ENCODE measurements at places on chromosomes 7 and 10.

GRCh38 chr7:132430041-132430855 is 146.0 kb downstream of the PLXNA4 start:
- DNase-seq = no peak

DNA sequence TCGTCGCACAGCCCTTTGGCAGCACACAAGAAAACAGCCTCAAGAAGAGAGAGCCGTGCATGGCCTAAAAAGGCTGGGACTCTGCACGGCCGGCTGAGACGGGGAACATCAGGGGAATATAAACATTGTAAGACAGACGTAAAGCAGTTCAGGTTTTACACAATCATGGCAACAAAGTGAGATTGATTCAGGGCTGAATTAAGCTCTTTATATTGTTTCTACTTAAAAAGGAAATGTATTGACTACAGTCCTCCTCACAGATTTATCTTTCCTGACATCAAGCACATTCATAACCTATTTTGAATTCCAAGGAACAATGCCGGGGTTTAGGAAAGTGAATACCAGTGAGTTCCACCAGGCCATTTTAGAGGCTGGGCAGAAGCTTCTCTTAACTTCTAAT is 25.2 kb downstream of the SORBS1 start:
- no peak for DNase-seq

GRCh38 chr10:83178526-83178925 is 960.8 kb upstream of the GHITM start:
- no peak for DNase-seq

- no peak for DNase-seq
Observed at GRCh38 chr10:89503652-89504370, 31.6 kb downstream of the SLC16A12 start.

DNA sequence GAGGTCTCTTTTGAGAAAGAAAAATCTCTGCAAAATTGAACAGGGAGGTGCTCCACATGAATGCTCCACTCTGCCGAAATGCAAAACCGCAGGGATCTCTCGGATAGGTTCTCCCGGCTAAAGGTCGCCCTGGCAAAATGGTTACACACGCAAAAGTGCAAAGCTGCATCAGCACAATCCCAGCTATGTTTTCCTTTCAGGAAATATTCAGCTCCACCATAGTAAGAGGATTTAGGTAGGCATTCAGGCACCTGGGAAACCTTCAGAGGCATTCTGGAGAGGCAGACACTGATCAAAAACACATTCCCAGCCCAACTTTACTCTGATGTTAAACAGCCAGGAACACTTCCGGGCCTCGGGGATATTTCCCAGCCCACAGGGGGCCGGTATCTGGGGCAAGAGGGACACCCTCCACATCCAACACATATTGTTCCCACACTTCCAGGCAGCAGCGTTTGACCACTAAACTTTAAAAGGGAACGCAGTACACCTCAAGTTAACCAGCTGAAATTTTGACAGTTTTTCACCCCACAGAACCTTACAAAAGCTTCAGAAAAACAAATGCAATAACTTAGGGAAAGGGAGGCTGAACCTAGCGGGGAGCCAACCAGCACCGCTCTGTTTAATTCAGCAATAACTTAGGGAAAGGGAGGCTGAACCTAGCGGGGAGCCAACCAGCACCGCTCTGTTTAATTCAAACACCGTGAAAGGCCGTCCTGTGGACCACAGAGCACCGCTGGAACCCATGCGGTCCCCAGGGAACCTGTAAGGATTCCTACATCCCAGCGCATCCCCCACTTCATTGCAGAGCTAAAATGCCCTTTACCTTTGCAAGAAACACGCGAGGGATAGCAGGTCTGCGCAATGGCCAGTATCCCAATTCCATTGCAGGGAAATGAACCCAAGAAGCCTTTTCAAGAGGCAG is 45.9 kb downstream of the TNS3 start:
- no peak for DNase-seq

DNA sequence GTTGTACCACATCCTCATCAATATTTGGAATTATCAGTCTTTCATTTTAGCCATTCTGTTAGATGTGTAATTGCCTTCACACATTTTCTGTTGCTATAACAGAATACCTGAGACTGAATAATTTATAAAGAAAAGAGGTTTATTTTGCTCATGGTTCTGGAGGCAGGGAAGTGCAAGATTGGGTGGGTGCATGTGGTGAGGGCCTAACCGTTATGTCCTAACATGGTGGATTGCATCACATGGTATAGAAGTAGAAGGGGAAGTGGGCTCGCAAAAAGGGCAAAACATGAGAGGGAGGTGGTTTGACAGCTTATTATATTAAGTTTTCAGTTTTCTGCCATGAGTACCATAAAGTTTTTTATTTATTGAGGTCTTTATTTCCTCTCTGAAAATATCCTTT is 452.0 kb downstream of the ARL4A start:
- DNase-seq = no peak

DNA sequence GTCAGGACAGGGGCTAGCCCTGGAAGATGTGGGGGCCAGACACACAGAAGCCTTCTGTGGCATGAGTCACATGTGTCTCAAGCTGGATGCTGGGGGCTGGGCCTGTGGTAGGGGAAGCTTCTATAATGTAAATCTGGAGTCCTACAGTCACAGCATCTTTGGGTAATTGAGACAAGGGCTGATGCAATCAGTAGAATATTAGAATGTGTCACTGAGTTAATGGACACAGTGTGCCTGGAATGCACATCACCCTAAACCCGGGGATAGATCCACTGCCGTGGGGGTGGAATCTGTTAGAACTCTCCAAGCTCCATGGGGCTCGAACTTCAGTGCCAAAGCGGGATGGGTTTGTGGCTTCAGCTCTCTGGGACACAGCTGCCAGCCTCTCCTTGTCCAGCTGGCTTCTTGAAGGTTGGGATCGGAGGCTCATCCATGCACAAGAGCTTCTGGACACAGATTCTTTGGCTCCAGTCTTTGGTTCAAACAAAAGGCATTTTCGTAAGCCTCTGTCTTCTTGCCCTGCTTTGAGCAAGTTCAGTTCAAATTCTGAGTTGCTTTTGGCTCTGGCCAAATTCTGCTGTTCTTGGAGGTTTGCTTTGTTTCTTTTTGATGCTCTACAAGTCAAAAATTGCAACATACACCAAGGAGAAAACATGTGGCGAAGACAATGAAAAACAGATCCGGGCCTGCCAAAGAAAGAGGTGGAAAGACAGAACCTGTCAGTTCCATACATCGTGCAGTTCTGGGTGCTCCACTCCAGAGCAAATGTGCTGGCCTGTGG is 194.8 kb upstream of the ZNF32 start:
- peak; percentile 71 for DNase-seq

GRCh38 chr10:79293841-79294581 is 53.3 kb upstream of the PPIF start:
- peak; percentile 64 for DNase-seq

DNA sequence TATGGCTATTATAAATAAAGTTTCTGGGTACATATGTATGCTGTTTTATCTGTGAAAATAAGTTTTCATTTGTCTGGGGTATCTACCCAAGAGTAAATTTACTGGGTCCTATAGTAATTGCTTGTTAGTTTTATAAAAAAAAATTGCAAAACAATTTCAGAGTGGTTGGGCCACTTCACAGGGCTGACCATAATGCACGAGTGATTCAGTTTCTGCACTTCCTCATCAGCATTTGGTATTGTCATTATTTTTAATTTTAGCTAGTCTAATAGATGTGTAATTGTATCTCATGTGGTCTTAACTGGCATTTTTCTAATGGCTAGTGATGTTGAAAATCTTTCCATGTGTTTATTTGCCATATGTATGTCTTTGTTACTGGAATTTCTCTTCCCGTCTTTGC is 452.4 kb upstream of the AKR1E2 start:
- no peak for DNase-seq

- DNase-seq = no peak
Observed at GRCh38 chr7:159057647-159058046, 87.0 kb downstream of the VIPR2 start.

DNA sequence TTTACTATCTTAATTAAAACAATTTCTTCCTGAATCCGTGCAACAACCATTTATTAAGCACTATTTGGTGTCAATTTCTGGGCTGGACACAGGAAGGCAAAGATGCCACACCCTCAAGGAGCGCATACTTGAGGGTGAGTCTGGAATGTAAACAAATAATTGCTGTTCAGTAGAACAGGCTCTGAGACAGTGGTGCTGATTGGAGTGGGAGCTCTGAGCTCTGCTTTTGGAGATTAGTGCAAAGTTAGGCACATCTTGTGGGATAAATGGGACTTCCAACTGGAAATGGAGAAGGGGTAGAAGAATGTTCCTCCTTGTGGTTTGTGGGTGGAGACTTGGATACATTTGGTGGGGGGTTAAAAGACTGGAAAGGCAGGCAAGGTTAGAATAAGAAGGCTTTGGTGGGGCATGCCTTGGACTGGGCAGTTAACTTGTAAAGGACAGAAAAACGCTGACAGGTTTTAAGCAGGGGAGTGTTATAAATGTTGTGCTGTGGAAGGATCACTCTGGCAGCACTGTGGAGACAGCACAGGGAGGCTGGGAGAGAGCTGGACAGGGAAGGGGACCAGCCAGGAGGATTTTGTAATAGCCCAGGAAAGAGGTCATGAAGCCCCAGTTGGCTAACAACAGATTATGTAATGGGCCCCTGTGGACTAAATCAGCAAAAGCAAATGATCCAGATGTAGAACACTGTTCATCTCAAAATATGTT is 80.7 kb downstream of the ZNF365 start:
- peak; percentile 82 for DNase-seq

DNA sequence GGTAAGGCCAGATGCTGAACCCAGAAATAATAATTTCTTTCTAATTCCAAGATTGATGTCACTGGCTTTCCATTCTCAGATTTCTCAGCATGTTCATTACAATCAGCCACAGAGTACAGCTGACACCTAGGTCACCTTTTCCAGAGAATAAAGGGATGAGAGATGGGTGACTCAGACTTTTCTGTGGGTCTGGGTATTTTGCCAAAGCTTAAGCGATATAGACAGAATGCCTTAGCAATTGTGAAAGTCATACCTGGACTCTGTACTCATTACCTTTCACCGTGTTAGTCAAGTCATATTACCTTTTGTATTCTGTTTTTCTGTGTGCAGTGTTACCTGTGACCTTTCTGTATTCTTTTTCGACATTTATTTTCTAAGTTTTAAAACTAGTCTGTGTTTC is 10.6 kb upstream of the PRTFDC1 start:
- no peak for DNase-seq

DNA sequence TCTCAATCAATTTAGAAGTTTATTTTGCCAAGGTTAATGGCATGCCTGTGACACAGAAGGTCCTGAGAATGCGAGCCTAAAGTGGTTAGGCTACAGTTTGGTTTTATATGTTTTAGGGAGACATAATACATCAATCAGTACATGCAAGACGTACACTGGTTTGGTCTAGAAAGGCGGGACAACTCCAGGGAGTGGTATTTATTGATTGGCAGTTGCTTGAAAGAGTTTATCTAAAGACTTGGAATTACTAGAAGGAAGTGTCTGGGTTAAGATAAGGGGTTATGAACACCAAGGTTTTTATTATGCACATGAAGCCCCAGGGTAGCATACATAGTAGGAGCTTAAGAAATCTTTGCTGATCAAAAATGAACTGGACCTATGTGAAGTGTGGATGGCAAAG is 21.5 kb downstream of the NPVF start:
- DNase-seq = no peak

- DNase-seq = no peak
Observed at GRCh38 chr7:70700055-70700940, 431.6 kb upstream of the GALNT17 start.

- DNase-seq = peak; percentile 8
Observed at GRCh38 chr7:123120286-123120685, 79.5 kb downstream of the SLC13A1 start.

DNA sequence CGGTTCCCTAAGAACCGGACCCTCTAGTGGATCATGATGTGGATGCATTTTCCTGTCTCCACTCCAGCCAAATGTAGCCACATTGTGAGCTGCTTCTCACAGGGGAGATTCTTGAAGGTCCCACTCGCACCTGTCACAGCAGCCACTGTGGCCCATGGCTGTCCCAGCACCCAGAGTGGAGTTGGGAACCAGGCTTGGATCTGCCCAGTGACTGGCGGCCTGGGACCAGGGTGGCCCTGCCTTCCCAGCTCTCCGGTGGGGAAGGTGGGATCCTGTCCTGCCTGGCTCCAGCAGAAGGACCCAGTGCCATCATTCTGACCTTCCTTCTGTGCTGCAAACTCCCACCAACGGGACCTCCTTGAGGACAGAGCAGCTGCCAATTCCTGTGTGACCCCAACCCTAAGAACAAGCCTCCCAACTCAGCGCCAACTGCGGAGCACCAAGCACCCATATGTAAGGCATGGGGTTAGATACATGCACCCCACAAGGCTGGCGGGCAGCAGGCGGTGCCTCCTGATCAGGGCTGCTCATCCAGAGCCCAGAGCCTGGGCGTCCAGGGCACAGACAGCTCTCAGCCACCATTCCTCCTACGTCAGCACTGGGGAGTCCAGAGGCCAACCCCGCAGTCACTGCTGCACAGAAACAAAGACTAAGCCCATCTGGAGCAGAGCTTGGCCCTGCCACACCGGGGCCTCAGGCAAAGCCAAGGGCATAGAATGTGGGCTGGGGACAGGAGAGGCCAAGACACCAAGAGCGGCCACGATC is 28.8 kb downstream of the EBF3 start:
- no peak for DNase-seq

DNA sequence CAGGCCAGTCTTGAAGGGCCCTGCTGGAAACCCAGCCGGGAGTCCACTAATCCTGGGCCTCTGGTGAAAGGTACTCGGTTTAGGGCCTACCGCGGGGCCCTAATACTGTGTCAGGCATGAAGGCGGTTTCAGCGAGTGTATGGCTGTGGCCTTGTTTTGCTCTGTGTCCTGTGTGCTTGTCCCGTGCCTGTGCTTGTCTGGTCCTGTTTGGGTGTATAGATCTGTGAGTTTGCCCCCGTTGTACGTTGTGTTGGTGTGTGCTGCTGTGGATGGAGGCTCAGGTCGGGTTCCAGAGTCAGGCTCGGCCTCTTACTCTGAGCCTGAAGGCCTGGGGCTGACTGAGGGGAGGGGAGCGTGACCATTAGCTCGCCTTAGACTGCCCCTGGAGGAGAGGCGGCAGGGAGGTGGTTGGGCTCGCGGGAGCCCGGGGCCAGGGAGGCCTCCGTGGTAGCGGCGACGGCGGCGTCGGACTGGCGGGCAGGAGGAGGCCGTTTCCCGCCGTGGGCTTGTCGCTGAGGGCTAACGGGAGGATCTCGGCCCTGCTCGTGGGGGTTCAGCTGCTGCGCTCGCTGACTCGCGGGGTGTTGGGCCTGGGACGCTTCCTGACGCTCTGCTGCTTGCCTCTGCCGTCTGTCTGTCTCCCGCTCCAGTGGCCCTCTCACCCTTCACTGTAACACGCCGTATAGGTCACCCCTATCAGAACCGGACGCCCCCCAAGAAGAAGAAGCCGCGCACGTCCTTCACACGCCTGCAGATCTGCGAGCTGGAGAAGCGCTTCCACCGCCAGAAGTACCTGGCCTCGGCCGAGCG is 2.6 kb downstream of the TLX1 start:
- no peak for DNase-seq

Data from AG08395 (cell line).